ENCODE measurements at places on chromosomes 6 and 20.

DNA sequence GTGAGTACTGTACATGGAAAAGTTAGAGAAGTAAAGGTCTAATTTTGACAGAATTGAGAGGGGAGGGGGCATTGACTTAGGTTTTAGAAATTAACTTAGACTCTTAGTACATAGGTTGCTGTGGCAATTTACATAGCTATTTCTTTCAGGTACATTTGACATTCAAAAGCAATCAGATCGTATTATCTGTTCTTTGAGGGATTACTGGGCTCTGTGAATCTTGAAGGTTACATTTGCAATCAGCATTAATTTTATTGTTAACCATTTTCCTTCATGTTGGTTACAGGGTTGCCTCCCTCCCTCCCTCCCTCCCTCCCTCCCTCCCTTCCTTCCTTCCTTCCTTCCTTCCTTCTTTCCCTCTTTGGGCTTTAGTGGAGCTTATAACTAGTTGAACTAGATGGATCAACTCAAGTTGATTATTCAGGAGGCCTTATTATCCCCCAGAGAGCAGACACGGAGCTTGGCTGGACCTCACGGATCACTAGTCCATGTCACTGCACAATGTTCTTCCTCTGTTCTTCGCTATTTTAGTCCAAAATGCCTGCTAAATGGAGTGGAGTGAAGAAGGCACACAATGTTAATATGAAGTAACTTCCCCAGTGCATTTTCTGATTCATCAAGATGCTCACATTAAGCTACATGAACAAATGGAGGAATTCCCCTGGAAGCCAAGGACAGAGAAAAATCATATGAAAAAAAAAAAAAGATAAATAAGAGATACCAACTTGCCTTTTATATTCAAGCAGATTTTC lies 87.8 kb downstream of the PLCB4 start:
- DNase-seq: no peak

DNA sequence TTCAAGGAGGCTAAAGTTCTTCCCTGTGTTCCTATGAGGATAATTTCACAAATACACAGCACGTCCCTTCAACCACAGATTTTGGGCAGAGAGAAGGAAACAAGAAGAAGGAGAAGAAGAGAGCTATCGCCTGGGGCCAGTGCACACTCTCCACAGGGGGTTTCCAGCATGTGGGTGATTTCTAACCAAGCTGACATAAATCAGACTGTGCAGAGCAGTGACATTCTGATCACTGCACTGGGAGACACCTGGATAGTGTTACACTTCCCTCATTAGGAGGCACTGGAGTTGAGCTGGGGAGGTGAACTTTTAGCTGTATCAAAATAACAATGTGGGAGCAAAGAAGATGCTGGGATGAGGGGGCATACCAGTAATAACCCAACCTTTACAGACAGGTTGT lies 71.8 kb upstream of the CENPW start:
- DNase-seq: no peak

DNA sequence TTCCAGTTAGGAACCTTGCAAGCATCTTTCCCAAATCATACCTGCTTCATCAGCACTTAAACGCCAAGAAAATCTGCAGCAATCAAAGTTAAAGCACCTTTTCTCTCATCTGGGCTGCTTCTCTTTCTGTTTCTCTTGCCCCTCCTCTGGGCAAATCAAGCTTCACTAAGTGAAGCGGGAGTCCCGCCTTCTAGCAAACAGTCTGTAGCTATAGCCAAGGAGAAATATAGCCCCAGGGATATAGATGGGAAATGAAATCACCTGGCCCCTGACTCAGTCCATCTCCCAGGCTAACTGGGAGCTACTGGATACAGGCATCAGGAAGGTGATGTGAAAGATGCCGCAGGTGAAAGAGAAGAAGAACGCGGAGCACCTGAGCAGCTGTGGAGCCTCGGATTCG lies 481.9 kb downstream of the C6orf118 start:
- no peak for DNase-seq

- no peak for DNase-seq
Observed at GRCh38 chr6:158793432-158793831, 25.7 kb downstream of the EZR start.

- DNase-seq: no peak
Observed at GRCh38 chr6:82248273-82248735, 760 bp upstream of the IBTK start.

DNA sequence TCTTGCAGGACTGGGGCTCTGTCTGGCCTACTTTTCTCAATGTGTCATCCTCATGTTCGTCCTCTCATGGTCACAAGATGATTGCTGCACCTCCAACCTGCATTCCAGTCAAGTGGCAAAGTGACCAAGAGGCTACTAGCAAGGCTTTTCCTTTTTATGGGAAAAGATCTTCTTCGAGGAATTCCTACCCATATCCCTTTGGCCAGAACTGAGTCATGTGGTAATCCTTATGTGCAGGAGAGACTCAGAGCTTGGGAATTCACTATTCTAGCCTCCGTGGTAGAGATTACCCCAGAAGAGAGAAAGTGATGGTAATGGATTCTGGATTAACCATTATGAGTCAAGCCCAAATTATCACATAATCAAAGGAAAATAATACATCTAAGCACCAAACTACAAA lies 162.7 kb downstream of the KCNQ5 start:
- no peak for DNase-seq

DNA sequence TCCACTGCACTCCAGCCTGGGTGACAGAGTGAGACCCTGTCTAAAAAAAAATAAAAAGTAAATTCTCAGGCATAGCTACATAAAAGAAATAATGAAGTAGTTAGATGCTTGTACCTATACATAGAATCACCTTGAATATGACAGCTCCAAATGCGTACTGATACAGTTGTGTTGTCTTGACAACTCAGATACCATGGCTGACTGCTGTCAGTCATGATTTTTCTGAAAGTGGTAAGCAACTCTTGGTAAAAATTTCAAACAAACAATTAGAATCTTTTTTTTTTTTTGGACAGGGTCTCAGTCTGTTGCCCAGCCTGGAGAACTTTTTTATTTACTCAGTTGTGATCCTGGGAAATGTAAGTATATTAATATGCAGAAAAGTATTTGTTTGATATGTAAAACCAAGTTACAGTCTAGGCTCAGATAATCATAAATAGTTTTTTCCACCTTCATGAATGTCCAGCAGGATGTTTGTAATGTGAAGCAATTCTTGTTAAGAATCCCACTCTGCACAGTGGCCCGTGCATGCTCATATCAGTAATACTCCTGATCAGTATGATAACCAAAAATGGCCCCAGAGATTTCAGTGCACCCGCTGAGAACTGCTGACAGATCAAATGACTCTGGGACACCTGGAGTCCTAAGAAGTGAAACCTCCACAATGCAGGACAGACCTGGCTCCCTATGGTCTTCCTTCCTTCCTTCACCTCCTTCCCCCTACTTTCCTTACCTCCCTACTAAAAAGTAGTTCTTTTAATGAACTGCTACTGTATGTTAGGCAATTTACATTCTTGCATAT lies 14.0 kb upstream of the MAPK13 start:
- no peak for DNase-seq

GRCh38 chr6:30321692-30322388 lies 4.9 kb upstream of the TRIM39 start:
- no peak for DNase-seq

- peak; percentile 10 for DNase-seq
Observed at GRCh38 chr20:44056010-44056698, 130.8 kb downstream of the JPH2 start.

- peak; percentile 61 for DNase-seq
Observed at GRCh38 chr6:25278914-25279747, at the start of gene CARMIL1. Gene CARMIL1, plus strand, starts transcription at chr6:25279374. Its CDS starts 422 bp downstream, at chr6:25279796.

DNA sequence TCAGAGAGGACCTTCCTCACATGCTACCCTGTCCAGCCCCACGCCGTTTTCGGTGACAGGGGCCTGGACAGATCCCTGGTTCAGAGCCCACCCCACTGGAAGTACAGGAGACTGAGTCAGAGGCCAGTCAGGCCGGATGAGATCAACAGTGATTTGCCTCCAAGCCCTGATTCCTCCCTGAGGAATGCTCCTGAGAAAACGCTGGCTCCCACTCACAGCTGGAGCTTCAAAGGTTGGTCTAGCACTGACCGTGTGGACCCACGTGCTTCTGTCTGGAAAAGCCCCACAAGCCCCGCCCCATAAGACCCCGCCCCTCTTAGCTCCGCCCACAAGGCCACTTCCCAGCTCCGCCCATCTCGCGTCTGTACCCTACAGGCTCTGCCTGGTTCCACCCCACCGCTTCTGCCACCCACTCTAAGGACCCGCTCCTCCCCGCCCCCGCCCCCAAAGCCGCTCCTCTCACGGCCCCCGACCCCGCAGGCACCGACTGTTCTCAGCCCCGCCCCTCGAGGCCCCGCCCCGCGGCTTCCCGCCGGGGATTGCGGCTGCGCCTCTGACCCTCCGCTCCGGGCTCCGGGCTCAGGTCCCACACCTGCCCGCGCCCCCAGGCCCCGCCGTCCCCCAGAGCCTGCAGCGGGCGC lies 64.9 kb upstream of the BHLHE23 start:
- DNase-seq: no peak

DNA sequence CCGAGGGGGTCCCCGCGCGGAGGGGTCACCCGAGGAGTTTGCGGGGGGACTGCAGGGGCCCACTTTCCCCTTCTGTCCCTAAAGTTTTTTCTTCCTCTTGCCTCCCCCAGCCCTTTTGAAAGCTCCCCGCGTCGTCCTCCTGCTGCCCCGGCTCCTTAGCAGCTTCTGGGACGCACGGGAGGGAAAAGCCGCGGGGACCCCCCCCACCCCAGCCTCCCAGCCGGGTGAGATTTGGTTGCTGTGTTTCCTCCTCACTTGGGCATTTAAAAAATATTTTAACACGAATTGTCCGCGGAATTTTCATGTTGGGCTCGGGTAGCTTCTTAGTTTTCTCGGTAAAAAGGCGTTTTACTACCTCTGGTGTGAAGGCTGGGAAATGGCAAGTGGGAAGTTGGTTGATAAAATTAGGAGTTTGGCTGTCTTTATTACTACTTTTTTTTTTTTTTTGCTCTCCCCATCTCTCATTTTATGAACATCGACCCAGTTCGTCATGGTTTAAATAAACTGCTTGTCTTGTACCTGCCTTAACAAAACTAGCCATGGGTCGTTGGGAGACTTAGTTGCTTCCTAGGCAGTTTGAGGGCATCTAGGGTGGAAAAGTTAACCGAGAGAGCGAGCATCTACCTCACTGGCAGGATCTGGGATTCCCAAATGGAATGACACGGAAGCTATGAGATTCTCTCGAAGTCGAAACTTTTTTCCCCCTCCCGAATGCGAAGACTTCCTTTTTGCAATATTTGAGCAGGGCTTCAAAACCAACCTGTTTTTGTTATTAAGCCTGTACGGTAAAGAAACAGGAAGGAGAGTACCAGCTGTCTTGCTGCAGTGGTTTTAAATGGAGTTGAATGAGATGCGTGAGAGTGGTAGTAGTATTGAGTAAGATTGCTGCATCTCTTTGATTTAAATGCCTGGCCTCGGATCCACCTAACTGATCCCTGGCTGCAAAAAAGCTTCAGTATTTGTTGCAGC lies 868 bp downstream of the NCOA3 start:
- peak; percentile 31 for DNase-seq

DNA sequence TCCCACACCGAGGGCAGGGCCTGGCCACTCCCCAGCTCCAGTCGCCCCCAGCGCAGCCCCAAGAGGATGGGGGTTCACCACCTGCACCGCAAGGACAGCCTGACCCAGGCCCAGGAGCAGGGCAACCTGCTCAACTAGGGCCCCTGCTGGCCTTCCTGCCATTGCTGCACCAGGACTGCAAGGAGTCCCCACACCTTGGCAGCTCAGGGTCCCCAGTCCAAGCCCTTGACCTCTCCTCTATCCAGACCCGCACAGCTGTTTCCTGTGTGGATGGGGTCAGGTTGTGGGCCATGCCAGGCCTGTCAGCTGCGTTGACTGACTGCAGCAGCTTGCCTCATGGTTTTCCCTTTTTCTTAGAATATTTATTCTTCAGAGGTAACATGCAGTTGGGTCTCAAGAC lies 4.4 kb downstream of the LRRC73 start:
- DNase-seq: no peak

All from activated T-helper 2 cell treated with anti-CD3 and anti-CD28 coated beads, Interferon-gamma antibody, Interleukin-2, Interleukin-4, amounts not matched to agents 10 μg/mL and 5 μg/mL and 100 μg/mL, durations not matched to agents 14 hours and 24 hours and 36 hours (primary cell).